ENCODE measurements at places on chromosomes 2 and 18. TPM values are rescaled to one million over a fixed set of nuclear protein-coding genes. Genes with fewer than 3 reads are reported as not detected.

The COLEC12 gene
- total RNA-seq: 56.9 TPM

The LYG2 gene
- not detected for total RNA-seq

The LRRTM4 gene
- total RNA-seq: under 0.01 TPM

The PAX8 gene
- total RNA-seq: 2.9 TPM

The REG1B gene
- total RNA-seq: not detected

The SERPINB4 gene
- not detected for total RNA-seq

The ACAA2 gene
- total RNA-seq: 60.7 TPM

All from osteoblast (primary cell).